Ascending aorta (tissue), 2 donors: ENCODE measurements at places on chromosomes 4 and X.

- DNase-seq: no peak
These were observed 60.9 kb upstream of the HS3ST1 start for GRCh38 chr4:11489453-11490083.

- no peak for DNase-seq
These were observed 83.8 kb downstream of the SMARCA5 start for GRCh38 chr4:143597276-143597675.

DNA sequence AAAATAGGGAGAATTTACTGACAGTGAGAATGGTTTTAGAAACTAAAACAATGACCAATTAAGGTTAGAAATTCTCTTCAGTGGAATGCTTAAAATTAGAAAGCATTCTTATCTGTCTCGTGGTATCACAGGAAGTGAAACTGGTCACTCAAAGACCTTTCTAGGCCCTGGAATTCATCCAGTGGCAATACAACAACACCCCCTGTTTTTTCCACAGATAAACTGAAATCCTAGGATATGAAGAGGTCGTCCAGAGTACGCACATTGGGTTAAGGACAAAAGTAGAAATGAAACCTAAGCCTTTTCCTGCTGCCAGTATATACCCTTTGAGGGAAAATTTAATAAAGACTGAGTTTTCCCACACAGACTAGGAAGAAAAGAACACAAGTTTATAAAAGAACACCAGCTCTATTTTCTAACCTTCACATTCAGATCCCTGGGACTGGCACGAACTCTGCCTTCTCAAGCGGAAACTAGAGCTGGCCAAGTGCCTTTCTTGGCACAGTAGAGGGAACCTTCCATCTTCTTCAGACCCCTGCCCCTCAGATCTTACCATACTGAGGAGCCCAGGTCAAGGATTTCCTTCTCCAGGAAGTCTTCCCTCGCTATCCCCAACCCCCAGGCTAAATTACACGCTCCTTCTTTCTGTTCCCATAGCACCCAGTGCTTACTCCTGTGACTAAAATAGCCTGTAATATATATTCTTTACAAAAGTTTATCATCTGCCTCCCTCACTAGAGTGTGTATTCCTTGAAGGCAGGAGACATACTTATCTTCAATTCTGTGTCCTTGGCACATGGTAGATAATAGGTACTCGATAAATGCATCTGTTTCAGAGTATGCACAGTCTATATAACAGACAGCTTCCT is 16.9 kb downstream of the LHFPL1 start:
- DNase-seq: no peak

DNA sequence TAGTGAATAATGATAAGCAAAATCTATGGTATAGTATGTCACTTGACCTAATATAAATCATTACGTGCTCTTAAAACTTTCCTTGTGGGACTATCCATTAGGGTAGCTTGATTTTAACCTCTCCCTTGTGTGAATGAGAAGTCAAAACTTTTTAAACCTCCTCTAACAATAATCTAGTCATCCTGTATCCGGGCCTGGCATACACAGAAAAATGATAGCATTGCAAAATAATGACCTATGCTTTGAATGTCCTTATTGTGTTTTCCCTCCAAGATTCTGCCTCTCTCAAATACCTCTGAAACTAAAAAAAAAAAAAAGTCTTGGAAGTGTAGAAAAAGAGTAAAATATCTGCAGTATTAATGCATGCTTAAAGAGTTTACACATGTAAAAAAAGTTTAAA is 250.0 kb upstream of the NDST3 start:
- no peak for DNase-seq

DNA sequence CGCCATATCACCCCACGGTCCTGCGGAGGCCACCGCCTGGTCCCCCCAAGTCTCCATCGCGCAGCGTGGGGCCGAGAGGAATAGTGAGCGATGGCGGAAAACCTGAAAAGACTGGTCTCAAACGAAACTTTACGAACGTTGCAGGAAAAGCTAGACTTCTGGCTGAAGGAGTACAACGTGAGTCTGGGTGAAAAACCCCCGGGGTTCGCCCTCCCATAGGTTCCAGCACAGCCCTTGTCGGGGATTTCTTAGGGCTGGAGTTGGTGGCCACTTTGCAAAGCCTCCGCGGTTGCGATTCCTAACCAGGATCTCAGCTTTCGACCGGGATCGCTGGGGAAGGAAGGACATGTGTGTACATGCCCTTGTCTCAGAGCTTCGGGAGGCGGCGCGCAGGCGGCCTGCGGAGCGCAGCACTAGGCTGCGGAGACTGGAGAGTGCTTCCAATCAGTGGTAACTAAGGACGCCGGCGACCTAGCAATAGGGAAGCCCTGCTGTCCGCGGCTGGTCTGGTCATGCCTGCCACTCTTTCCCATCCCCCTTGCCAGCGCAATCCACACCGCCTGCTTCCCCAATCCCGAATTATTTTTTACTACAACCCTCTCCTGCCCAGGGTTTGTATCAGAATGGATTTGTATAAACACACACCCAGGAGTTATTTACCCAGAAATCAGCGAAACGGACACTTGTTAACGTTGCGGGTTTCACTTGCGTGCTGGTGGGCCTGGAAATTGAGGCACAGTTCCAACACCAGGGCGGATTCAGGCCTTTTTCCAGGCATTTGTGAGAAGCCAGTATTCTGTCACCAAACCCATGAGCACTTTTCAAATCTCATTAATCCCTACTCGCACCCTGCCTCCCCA is 741 bp downstream of the SPATA18 start:
- DNase-seq: peak; percentile 81

GRCh38 chr4:126533146-126533805 is 1099.5 kb upstream of the INTU start:
- DNase-seq: no peak

DNA sequence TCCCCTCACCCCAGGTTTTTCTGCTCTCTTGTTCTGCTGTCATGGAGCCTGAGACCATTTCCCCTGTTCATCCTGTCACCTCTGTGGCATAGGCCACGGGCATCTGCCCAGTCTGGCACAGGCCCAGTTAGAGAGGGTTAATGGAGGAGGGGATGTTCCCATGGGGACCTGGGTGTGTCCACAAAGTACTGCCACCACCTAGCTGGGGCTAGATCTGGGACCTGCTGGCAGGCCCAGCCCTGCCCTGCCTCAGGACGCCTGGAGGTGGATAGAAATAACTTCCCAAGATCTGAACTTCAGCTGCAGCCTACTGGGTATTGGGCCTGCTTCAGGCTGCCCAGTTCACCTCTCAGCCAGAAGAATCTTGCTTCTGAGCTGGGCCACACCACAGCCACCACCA is 13.5 kb downstream of the EFNB1 start:
- DNase-seq: no peak

DNA sequence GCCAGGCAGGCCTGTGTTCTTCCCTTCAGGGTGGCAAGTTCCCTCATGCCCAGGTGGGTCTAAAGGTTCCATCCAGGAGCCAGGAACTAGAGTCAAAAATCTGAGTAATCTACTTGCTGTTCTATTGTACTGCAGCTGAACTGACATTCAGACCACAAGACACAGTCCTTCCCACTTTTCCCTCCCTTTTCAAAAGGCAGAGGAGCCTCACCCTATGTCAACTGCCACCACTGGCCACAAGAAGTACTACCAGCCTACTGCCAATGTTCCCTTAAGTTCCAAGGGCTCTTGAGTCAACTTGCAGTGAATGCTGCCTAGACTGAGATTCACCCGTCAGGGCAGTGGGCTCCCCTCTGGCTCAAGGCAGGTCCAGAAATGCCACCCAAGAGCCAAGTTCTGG is 133.5 kb downstream of the FAM47B start:
- DNase-seq: no peak

DNA sequence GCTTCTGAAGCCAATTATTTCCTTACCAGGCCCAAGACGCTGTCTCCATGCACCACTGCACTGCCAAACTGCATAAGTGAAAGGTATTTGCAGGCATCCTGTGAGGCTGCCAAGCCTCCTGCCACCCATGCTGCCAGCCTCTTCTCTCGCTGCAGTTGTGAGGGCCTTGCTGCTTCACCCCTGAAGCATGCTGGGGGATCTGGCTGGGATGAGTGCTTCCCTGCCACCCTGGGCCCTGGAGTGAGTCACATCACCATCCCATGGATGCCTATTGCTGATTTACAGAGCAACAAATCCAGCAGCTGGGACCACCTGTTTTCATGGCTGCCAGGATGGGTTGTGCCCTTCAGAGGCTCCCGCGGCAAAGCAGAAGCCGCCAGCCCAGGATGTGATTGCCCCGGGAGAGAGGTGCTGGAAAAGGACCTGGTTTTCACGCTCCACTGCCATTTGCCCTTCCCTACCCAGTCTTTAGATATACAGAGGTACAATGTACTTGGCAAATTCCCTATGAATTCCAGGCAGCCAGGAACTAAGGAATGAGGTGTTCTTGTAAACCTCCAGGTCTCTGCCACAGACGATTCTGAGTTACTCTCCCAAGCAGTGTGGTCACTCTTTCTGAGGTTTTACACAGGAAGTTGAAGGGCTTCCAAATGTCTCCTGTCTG is 41.5 kb upstream of the PTCHD1 start:
- DNase-seq: no peak

- DNase-seq: no peak
These were observed 1.2 kb downstream of the TLR6 start for GRCh38 chr4:38855466-38855865.

- DNase-seq: no peak
These were observed 16.3 kb downstream of the ARX start for GRCh38 chrX:24999511-24999910.

- no peak for DNase-seq
These were observed 112.2 kb downstream of the DHX15 start for GRCh38 chr4:24472161-24472510.

DNA sequence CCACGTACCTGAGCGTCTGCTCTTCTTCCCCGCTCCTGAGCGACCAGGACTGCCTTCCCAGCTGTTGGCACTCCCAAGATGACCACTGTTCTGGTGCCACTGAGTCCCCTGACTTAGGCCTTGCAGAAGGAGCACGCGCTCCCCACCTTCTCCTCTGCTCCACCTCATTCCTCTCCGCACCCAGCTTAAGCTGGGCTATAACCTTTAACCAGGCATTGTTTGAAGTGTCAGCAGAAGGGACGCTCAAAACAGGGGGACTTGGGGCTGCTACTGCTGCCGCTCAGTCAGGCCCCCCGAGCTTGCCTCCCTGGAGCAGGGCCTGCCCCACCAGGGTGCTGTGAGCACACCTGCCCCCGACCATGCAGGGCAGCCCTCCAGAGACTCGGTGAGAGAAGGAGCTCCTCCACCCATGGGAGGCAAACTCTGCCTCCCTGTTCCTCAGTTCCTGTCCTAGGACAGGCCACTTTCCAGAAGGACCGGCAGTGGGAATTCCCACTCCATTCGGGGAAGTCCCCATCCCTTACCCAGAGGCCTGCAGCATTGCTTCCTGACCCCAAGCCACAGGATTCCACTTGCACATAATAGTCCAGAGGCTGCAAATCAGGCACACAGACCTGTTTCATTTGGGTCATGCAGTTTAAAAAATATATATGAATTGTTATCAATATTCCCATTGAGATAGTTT is 99.7 kb upstream of the ENPP6 start:
- DNase-seq: no peak

DNA sequence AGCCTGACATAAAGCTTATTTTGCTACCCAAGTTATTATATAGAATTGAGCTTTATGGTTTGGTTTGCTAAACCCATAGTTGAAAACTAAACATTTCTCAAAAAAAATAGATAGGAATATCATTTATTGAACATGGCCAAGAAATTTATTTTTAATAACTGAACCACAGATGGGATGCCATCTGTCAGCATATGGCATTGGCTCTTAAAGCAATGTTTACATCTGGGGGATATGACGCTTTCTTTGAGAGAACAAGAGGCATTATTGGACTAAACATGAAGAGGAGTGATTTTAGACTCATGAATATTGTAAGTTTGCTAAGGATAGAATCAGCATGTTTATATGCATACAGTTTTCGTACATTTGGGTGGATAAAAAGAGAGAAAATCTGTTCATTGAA is 132.6 kb upstream of the SLIT2 start:
- DNase-seq: no peak

DNA sequence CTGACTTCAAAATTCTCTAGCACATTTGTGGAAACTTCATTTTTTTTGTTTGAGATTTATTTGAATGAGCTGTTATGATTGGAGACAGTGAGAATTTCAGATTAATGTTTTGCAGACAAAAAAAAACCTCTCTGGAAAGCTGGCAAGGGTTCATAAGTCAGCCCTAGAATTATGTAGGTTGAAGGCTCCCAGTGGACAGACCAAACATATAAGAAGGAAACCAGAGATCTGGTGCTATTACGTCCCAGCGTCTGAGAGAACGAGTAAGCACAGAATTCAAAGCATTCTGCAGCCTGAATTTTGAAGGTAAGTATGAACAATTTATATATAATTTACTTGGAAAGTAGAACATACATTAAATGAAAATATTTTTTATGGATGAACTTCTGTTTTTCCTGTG is at the start of gene AGTR2:
Gene AGTR2 (plus strand): TSS at position 234 of the 400 bp plus-strand sequence. CDS start 1,537 bp downstream, outside the sequence.
- no peak for DNase-seq

DNA sequence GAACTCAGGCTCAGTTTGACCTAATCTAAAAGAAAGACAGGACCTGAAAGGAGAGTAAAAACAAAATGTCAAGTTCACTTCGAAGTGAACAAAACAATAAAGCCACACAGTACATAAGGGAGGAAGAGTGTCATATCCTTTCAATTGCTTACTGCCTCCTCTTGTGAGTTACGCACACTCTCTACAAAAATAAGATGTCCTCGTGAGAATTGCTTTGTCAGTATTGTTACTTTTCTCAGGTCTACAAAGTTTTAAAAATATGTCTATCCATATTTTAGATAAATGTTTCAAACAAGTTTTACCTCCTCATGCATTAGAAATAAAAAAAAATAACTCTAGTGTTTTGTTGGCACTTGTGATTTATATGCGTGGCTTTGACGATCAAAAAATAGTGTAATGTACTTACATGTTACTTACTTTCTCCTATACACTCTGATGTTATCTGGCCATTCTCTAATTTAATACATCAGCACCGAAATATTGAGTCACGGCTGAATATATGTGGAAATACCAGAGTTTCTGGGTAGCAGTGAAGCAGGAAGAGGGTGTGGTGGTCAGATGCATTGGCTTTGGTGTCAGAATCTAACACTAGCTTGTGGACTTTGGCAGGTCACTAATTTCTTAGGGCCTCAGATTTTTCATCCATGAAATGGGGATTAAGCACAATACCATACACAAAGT is 8.1 kb upstream of the MRPL1 start:
- DNase-seq: no peak
